ENCODE measurements at places on chromosomes 4 and X.

DNA sequence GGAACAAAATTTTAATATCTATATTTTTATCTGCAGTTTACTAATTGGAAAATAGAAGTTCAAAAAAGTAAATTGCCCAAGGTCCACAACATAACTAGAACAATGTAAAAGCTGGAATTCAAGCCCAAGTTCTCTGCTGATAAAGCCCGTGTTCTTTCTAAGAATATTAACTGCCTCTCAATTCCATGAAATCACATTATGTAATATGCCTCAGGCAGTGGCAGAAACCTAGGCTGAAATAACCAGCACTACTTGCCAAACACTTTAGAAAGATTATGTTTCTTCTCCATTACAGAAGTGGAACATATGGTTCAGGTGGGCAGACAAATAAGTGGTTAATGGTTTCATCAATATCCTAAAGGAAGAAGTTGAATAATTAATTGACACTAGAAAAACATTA is 56.7 kb upstream of the ADGRL3 start:
- DNase-seq, result no peak

- no peak for DNase-seq
Observed at GRCh38 chr4:108272986-108273385, 104.3 kb upstream of the LEF1 start.

DNA sequence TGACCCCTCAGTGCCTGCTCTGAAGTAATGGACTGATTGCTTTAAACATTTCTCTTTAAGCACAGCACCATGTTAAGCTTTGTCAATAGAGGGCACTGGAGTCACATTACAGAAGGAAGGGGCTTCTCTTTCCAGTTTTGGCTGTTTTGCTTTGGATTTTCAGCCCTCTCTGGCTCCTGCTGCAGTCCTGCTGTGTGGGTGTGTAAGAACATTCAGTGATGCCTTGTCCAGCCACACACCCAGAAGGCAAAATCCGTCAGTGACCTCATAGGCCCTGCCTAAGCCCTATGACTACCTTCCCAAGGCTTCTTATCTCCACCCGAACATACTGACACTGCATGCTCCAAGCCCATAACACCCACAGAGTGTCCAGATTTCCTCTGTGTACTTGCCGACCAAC is 215.3 kb upstream of the CTSO start:
- DNase-seq, result no peak

DNA sequence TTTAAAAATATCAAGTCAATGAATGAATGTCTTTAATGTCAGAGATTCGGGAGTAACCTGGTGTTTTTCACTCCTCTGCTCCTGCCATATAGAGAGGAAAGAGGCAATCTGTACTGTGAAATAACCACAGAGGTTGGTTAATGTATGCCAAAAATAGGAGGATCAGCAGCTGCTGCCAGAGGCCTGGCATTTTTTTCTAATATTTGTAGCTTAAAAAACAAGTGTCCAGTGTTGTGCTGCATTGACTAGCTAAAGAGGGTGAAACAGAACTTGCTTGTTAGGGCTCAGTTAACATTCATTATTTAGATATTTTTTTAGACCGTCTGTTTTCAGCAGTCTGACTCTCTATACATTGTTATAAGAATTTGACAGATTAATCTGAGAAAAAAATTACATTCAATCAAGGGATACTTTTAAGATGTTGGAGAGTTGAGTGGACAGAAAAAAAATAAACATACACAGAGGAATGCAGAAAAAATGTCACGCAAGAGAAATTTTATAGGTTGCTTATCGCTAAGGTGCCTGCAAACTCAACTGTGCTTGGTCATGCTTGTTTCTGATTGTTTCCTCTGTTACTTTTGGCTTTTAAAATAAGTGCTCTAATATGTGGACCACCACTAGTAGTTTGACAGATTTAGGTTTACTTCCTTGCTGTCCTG is 392.3 kb upstream of the GALNT7 start:
- DNase-seq, result no peak

GRCh38 chr4:174056959-174057358 is 226.5 kb downstream of the FBXO8 start:
- no peak for DNase-seq
